ENCODE measurements at places on chromosomes 6 and 20. TPM values are rescaled to one million over a fixed set of nuclear protein-coding genes. Genes with fewer than 3 reads are reported as not detected.

The DEFB129 gene
- not detected for total RNA-seq

The BICRAL gene
- total RNA-seq = 6.2 TPM

DNA sequence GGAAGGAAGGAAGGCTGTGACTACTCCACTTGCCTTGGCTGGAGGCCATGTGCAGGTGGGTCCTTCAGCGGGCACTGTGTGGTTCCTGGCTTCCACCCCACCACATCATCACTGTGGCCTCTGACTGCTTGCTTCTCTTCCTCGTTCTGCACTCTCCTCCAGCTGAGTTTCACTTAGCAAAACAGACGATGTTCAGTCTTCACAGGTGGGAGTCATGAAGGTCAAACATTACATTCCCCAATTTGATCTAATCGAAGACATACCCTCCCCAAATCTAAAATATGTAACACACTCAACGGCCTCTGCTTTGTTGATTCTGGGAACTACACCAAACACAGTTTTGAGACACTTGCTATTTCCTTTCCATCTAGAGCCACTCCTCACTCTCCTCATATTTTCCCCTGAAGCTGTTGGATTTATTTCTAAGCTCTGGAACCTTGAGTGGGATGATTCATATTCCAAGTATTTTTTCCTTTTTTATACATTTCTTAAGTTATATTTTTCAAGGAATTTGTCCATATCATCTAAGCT, 132.5 kb upstream of the FOXA2 start:
- DNase-seq = no peak

The PRRT1 gene
- 0.70 TPM for total RNA-seq

The MYCT1 gene
- 156 TPM for total RNA-seq

- DNase-seq = no peak
These were observed 43.5 kb downstream of the FAM184A start for GRCh38 chr6:119034827-119035458.

The NHSL1 gene
- total RNA-seq = 64.3 TPM

- no peak for DNase-seq
These were observed 154.4 kb downstream of the DTNBP1 start for GRCh38 chr6:15508441-15508871.

DNA sequence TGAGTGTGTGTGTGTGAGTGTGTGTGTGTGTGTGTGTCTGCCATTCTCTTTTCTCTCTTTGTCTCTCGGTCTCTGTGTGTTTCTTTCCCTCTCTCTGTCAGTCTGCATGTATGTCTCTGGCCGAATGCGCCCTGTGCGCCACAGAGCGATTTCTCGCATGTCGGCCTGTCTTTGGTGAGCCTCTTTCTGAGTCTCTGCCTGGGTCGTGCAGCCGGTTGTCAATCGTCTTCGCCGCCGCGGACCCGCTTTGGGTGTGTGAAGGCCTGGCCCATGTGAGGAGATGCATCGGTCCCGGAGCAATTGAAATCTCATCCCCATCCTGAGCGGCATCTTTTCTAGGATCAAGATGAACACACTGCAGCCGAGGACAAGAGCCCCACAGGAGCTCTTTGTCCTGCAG, 1567.2 kb upstream of the DEFB115 start:
- DNase-seq = no peak

GRCh38 chr20:36833275-36834020, 42.5 kb upstream of the TLDC2 start:
- no peak for DNase-seq

The FGD2 gene
- total RNA-seq = not detected

DNA sequence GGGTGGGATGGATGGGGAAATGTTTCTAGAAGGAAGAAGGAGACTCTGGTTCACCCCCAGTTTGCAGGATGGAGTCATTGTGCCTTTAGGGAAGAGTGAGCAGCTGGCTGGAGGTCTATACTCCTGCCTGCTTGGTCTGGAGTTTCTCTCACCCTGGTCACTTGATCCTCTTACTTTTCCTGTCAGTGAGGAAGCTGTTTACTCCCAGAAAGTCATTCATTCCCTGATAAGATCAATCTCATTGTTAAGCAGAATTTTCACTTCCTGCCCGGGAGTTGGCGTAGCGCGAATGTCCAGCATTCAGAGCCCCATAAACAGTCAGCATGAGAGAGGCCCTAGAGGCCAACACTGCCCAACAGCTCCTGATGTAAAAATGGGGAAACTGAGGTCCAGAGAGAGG, 70.4 kb upstream of the SIRPA start:
- DNase-seq = no peak

GRCh38 chr20:32036716-32037485, 15.1 kb upstream of the HCK start:
- no peak for DNase-seq

GRCh38 chr20:63955827-63956663, at the start of gene UCKL1:
Gene UCKL1, minus strand, starts transcription at chr20:63956416. Its CDS starts 44 bp downstream, at chr20:63956372.
- peak; percentile 39 for DNase-seq

- DNase-seq = no peak
These were observed 919.6 kb upstream of the MAP3K7 start for GRCh38 chr6:91506509-91506908.

DNA sequence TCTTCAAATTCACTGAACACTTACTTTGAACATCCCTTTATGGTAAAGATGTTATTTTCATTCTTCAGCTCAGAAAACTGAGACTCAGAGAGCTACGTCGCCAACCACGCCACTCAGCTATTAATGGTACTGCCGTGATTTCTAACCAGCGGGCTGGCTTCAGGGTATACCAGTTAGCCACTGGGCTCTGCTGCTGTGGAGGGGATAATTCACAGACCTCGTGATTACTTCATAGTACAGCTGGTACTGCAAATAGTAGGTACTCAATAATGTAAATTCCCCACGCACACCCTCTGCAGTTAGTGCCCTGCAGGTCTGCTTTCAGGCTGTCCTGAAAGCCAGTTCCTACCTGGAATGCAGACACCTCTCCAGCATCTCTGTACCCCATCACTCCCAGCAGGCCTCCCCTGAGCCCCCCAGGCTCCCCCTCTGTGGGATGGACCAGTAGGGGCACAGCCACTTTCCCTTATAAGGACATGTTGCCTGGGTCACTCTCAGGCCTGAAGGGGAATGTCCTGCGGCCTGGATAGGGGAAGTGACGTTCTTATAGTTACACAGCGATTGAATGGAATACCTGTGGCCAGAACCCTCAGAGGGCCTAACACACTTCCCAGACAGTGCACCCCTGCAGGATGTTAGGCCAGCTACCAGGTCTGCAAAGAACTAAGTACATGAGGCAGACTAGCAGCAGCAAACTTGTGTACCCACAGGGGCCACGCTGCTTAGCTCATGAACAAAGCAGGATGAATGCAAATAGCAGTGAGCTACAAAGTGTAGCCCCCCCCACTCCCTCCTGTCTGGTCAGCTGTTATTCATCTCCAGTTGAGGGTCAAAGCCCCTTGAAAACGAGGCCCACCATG, 1.3 kb upstream of the OCSTAMP start:
- DNase-seq = no peak

- DNase-seq = no peak
These were observed 27.5 kb upstream of the MARCKS start for GRCh38 chr6:113829696-113830045.

DNA sequence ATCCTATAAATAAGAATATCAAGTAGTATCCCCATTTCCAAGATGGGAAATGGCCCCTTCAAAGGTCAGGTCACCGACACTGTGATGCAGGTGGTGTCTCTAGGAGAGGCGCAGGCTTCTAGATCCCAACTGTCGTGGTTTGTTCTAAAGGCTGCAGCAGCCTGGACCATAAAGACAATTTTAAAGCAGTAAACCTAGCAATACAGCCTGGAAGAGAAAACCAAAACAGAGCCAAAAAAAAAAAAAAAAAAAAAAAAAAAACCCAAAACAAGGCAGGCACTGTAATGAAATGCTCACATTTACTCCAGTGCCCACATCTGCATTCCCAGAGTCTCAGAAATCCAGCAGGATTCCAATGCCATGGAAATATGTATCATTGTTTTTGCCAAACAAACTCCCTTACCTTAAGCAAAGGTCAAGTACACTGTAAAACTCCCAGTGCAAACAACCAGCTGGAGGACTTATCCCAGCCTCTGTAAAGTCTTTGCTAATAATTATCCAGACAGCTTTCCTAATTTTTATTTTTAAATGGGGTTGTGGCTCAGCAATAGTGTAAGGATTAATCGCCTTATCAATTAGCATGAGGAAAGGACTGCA, 98.2 kb downstream of the PSMG4 start:
- DNase-seq = no peak

GRCh38 chr6:145534989-145535388, 200.3 kb downstream of the EPM2A start:
- DNase-seq = no peak

- no peak for DNase-seq
These were observed 78.2 kb downstream of the ASXL1 start for GRCh38 chr20:32436142-32436861.

GRCh38 chr6:56335726-56336125, 88.3 kb upstream of the COL21A1 start:
- DNase-seq = no peak

DNA sequence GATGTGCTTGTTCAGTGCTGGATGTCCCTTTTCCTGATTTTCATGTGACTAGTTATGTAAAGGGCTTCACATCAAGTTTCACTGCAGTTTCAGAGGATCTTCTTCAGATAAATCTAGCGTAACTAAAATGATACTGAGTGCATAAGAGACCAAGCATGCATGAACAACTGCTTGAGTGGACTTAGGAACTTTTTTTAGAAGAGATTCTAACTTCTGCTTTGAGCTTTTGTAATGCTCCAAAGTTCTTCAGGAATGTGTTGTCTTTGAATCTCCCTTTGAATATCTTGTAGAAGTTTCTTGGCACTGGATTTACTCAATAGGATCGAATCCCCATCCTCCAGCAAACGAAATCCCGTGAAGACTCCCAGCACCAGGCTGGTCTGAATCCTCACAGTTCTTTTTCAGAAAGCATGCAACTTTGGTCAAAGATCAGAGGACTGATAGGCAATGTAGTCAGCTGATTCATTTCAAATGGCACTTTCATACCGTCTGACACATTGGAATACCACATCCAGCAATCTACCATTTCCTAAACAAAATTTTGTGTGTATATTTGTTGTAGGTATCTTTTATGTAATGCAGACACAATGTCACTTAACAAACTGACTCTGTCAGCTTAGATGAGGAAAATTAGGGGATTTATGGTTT, 33.2 kb downstream of the ENPP1 start:
- no peak for DNase-seq

DNA sequence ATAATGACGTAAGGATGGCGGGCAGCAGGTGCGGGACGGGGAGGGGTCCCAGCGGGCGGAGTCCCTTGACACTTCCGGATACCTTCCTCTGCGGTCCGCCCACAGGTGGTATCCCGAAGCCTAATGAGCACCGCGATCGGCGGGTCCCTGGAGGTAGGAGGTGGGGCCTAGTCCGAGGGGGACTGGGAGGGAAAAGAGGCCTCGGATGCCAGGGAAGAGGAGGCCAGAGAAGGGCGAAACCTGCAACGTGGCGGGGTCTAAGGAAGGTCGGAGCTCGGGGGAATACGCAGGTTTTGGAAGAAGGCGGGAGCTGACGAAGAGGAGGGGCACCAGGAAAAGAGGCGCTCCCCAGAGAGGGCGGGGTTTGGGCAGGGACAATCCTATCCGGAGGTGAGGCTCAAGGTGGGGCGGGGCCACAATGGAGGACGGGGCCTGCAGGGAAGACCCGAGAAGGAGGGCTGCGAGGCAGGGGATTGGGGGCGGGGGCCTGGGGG, 3.7 kb downstream of the PRSS16 start:
- DNase-seq = no peak

GRCh38 chr6:26196846-26197635, 109.8 kb downstream of the HFE start:
- no peak for DNase-seq

GRCh38 chr6:1763404-1763803, 153.7 kb downstream of the FOXC1 start:
- DNase-seq = no peak

DNA sequence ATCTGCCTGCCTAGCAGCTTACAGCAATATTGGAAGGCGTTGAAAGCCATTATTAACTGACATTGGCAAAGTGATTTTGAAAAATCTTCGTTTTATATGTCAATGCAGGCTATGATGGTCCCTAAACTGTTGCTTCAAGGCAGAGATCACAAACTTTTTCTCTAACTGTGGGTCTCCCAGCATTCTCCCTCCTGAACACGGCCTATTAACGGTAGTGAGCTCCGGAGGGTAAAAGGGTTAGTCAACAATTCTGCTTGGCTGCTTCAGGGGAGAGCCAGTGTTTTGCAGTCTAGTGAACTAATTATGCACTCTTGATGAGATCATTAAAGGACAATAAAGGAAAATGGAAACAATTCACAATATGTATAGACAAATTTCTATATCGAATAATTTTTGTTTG, 261.8 kb upstream of the QKI start:
- no peak for DNase-seq

- DNase-seq = no peak
These were observed 11.1 kb upstream of the LSM14B start for GRCh38 chr20:62111148-62111547.

- no peak for DNase-seq
These were observed 419.5 kb upstream of the ID4 start for GRCh38 chr6:19417713-19418112.

DNA sequence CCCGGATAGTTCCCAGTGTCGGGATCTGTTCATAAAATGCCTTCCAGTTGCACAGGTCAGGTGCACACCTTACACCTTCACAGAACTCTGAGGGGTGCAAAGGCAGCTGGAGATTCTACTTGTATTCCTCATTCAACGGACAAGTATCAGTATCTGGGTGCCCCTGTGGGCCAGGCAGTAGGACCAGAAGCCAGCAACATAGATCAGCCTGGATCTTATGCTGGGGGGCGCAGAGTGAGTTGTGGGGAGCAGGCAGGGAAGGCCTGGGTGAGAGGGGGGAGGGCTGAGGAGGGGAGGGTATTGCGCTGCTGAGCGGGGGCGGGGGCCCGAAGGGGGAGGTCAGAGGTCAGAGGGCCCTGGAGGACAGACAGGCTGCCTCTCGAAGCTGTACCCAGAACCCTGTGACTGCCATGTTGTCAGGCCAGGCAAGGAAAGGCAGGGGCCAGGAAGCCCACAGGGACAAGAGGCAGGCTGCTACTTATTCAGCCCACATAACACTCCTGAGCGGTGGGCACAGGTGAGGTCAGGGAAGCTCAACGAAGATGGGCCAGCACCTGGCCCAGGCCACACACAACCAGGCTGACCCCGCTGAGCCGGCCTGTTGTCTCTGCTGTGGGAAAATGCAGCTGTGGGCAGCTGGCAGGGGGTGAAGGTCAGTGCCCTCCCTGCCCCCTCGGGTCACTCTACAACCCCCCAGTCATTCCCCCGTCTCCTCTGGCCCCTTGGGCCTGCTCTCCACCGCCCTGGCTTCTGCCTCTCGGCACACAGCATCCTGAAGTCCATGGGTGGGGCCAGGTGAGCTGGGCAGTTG, 1.1 kb downstream of the OPRL1 start:
- DNase-seq = no peak

- DNase-seq = no peak
These were observed 86.3 kb downstream of the SOD2 start for GRCh38 chr6:159606786-159607185.

The BHLHE23 gene
- total RNA-seq = not detected

- no peak for DNase-seq
These were observed 179.5 kb downstream of the BTBD9 start for GRCh38 chr6:38460186-38460585.

Data from glomerular endothelial cell (primary cell).